Trophoblast cell (in vitro differentiated cells and primary cell): ENCODE measurements at places on chromosomes 2 and 18.

DNA sequence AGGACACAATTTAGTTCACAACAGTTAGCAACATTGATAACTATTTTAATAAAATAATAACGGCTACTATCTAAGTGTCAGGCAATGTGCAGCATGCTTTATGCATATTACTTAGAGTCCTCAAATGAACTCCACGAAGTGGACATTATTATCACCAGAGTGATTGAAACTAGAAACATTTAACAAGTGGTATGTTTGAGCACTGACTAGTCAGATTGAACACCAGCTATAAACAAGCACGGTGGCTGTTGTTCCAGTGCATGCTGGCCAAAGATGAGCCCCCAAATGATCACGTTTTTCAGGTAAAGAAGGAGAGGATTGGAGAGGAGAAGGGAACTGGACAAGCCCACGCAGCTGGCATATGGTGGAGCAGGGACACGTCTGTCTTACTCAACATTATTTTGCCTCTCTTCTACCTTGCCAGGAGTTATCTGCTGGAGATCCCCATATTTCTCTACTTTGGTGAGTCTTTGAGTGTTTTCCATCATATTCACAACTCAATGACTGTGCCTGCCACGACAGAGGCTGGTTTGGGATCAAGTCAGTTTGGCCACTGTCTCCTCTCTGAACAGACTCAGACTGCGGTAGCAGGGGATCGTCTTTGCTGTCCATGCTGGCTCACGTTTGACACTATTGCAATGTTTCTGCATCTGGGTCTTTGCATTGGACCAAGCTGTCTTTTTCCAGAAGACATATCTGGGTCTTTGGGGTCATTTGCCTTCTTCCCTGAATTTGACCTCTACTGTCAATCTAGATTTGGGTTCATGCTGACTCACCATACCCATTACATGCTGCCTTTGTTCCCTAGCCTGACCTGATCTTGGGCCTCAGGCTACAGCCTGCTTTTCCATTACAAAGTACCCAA, 66.0 kb upstream of the ACSL3 start:
- DNase-seq, result no peak

DNA sequence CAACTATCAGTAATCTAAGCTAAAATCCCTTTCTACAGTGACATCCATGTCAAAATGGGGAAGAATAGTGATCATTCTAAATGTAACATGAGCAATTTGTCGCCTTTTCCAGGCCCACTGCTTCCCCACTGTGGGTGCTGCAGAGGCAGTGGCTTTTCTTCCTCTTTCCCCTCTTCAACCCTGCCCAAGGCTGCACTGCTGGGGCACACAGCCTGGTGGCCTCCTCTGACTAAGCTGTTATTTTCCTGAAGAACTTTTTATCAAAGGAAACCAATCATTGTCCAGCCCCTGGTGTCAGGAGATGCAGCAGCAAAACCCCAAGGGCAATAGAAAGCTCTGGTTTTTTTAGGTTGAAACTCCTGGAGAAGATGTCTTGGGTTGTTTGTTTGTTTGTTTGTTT, 117.6 kb upstream of the KLF7 start:
- DNase-seq, result peak; percentile 12

DNA sequence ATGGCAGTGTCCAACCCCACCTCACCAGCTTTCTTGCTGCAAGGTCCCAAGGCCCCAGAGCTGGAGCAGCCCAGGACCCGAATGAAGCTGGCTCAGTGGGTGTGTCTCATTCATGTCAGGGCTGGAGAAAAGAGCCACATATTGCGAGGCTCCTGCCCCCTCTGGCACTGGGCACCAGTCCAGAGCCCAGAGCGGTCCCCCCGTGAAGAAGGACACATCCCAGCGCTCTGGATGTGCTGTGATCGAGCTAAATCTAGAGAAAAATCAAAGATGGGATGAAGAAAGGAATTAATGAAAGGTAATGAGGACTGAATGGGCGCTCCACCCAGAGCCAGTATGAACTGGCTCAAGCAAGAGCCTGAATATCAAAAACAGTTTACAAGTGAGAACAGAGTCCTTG, 13.3 kb upstream of the MPV17 start:
- no peak for DNase-seq

DNA sequence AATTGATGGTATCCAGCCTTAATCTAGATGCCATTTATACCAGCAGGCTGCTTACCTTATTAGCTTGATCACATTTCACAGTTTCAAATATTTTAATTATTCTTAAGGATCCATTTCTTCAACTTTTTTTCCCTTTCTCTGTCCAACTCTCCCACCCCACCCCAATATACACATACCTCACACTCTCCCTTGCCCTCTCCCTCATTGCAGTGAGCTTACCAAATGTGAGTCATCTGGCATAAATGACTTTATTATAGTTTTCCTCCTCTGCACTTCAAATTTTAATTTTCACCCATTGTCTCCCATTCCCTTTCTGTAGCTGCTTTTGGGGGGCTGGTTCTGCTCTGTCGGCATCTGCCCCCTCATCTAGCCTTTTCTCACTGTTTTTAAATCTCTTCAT, 12.9 kb downstream of the HTR2B start:
- DNase-seq, result no peak

GRCh38 chr18:58590839-58591238, 38.1 kb downstream of the ALPK2 start:
- no peak for DNase-seq
